ENCODE measurements at places on chromosomes 1 and 21. TPM values are rescaled to one million over a fixed set of nuclear protein-coding genes. Genes with fewer than 3 reads are reported as not detected.

FCAMR gene
- total RNA-seq: not detected

GRCh38 chr1:38793299-38793698 is 66.3 kb downstream of the RRAGC start:
- H3K4me3 ChIP-seq: no peak overlapping the region
- no peaks in the 10 kb centered on the region for H3K4me1 ChIP-seq
- H3K27ac ChIP-seq: no peak overlapping the region

- H3K4me1 ChIP-seq: peaks cover 12% of the 10 kb centered on the region
- H3K4me3 ChIP-seq: peak overlapping the region; percentile 98
- H3K36me3 ChIP-seq: no peaks in the 10 kb centered on the region
- H3K27me3 ChIP-seq: no peaks in the 10 kb centered on the region
- H3K27ac ChIP-seq: peak overlapping the region; percentile 93
- DNase-seq: peak; percentile 15
Observed at GRCh38 chr21:32726839-32727686, 750 bp downstream of the SYNJ1 start.

DNA sequence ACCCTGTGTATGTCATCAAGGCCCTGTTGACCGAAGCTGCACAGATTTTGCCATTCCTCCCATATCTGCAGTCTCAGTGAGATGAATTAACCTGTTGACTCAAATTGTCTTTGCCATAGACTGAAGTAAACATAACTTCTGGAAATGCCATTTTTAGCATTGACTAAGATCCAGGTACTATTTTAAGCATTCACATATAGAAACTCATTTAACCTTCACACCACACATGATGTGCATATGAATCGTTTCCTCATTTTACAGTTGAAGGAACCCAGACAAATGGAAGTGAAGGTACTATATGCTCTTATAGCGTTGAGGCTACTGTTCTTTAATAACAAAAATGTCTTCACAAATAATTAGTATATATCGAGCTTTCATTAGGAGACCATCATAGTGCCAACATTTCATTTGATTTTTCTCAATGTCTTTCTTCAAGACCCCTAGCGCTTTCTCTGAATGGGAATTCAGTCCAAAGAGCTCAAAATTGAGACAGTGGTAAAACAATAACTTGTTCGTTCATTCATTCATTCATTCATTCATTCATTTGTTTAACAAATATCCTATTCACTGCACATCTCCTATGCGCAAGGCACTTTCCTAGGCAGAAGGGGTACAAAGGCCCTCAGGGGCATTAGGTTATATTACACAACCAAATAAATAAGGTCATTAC is 444.7 kb downstream of the ADGRL2 start:
- no peaks in the 10 kb centered on the region for H3K4me1 ChIP-seq
- H3K27ac ChIP-seq: no peak overlapping the region
- no peak for DNase-seq
- H3K36me3 ChIP-seq: no peaks in the 10 kb centered on the region

Measured in progenitor cell of endocrine pancreas (in vitro differentiated cells).